Stimulated activated CD8-positive, alpha-beta memory T cell treated with anti-CD3 and anti-CD28 coated beads, Interleukin-4, amount 100 ng/mL, for 24 hours (primary cell): ENCODE measurements at places on chromosomes 4 and X.

GRCh38 chr4:74822603-74823002 lies 28.3 kb upstream of the BTC start:
- DNase-seq = no peak

- peak; percentile 25 for DNase-seq
Observed at GRCh38 chrX:10111364-10112148, 45.2 kb upstream of the CLCN4 start.

DNA sequence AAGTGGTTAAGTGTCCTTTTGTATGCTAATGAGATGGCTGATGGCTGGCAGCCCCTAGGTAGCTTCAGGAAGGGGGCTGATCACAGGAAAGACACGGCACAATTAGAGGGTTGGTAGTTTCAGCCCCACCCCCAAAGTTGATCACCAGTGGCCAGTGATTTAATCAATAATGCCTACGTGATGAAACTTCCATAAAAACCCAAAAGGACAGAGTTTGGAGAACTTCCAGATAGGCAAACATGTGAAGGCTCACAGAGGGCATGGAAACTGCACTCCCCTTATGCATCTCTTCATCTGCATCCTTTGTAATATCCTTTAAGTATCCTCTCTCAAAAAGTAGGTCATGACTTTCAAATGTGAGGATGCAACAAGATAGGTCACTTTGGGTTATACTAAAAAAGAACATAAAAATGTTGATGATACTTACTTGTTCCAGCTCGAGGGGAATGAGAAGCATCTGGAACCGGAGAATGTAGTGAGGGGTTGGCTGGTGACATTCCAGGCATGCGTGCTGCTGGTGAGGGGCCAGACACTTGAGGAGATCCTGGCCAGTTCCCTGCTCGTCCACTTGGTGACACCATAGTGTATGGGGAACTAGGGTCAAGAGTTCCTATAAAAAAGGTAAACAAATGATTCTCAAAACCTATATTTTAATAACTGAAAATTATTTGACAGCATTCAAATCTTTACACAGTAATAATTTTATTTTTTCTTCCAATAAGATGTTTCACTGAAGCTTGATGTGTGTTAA lies 16.7 kb upstream of the CXorf38 start:
- no peak for DNase-seq

DNA sequence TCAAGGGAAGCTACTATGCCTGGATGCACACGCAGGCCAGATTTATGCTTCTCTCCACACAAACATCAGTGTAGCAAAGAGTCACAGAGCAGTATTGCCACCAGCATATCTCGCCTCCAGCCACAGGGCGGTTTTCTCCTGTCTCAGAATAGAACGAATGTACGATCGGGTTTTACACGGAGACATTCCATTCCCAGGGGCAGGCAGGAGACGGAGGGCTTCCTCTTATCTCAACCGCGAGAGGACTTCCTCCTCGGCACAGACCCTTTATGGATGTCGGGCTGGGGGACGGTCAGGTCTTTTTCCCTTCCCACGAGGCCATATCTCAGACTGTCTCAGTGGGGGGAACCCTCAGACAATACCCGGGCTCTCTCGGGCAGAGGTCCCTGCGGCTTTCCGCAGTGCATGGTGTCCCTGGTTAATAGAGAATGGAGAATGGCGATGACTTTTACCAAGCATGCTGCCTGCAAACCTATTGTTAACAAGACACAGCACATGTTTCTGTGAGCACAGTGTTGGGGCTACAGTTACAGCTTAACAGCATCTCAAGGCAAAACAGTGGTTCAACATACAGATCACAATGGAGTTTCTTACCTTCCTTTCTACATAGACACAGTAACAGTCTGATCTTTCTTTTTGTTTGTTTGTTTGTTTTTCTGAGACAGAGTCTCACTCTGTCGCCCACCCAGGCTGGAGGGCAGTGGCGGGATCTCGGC lies 24.1 kb downstream of the CSF2RA start:
- no peak for DNase-seq

DNA sequence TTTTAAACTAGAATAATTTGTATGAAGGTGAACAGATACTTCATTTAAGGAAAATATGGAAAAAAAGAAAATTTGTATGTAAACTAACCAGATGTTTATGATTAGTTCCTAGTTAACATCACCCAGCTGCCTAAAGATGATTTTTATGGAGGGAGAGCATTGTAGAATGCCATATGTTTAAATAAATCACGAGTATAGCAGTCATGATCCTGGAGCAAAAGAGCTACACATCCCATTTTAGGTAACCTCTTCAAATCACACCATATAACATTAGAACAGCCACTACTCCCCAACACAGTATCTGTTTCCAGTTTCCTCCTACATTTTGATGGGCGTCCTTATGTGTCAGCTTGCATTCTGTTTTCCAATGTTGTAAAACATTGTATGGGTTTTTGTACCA lies 571.9 kb upstream of the FAM241A start:
- no peak for DNase-seq

DNA sequence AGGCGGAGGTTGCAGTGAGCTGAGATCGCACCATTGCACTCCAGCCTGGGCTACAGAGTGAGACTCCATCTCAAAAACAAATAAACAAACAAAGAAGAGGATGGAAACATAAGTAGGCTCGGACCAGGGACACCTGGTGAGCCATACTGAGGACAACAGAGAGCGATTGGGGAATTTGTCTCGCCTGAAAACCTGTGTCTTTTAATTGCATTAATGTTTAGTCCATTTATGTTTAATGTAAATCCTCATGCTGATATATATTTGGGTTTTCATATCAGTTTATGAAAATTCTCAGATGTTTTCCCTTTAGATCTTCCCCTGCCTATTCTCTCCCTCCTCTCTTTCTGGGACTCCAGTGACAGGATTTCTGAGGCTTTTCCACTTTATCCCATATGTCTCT lies 84.6 kb downstream of the EVC start:
- DNase-seq = no peak

- DNase-seq = no peak
Observed at GRCh38 chr4:153227469-153228075, 23.3 kb downstream of the TRIM2 start.
